ENCODE measurements at places on chromosomes 12 and 14.

DNA sequence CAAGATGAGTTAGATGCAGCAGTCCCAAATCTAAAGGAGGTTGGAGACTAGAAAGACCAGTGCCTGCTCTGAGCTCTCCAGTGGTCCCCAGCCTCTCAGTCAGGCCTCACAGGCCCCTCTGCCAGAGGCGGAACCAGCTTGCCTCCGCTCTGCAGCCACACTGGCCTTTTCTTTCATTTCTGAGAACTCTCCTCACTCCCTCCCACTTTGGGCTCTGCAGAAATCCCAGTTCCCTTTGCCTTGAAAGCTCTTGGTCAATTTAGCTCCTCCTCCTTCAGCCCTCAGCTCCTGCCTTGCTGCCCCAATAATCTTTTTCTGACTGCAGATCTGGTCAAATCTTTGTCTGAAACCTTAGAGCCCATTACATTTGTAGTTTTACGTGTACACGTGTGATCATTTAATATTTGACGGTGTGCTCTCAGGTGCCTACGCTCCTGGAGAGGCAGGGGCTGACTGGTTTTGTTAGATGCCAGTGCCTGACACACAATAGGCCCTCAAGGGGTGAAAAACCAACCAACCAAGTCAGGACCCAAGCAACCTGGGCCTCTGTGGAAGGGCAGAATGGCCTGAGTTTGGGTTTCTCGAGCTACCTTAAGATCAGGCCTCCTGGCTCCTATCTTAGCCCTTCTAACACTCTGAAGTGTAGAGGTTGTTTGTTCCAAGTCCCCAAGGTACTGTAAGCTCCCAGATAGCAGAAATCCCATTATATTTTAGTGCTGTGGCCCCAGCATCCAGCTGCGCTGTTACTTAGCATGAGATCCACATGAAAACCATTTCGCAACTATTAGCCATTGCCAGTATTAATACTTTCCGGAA lies 1.1 kb upstream of the NUDT4 start:
- no peak for DNase-seq

GRCh38 chr12:73629893-73630831 lies 907.5 kb upstream of the ATXN7L3B start:
- no peak for DNase-seq

DNA sequence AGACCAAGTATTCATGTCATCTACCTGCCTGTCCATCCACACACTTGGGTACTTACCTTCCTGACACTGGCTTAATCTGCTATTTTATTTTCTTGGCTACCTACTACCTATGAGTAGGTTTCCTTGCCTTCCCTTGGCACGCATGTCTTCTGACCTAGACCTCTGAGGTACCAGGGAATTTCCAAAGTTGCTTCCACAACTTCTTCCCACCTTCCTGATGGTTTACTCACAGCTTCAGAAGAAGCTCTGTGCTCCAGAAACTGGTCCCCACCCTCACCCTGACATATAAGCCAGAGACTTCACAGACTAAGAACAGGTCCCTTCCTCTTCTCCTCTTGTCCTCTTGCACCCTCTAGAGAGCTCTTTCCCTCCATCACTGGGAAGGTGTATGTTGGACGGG lies 35.7 kb upstream of the DDX11 start:
- DNase-seq, result no peak

DNA sequence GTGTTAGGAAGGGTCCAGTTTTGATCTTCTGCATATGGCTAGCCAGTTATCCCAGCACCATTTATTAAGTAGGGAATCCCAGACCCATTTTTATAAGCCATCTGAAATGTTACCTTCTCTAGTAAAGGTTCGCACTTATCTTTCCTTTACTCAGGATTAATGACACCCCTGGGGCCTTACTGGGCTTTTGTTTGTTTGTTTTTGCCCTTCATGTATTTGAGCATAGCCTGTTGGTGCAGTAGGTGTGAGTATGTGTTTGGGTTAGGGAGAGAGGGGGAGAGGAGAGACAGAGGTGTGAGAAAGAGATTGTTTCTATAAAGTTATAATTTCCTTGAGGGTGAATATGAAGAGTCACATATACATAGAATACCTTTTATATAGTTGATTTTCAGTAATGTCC lies 96.9 kb downstream of the AKAP6 start:
- DNase-seq, result no peak

DNA sequence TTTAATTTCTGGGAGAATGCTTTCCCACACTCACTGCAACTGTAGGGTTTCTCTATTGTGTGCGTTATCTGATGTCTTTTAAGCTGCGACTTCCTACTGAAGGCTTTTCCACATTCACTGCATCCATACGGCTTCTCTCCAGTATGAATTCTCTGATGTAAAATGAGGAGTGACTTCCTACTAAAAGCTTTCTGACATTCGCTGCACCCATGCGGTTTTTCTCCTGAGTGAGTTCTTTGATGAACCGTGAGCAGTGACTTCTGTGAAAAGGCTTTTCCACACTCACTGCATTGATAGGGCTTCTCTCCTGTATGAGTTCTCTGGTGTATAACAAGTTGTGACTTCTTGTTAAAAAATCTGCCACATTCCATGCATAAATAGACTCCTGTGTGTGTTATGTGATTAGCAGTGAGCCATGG lies 29.7 kb downstream of the ZNF605 start:
- no peak for DNase-seq

Data from HFF-Myc (cell line).